Right lobe of liver (tissue), 6 donors: ENCODE measurements at places on chromosomes 1 and 21.

- no peak for DNase-seq
- no peaks in the 10 kb centered on the region for H3K36me3 ChIP-seq
- H3K4me1 ChIP-seq: peaks cover 6% of the 10 kb centered on the region
These were observed 111.1 kb downstream of the FNBP1L start for GRCh38 chr1:93559045-93559444.

DNA sequence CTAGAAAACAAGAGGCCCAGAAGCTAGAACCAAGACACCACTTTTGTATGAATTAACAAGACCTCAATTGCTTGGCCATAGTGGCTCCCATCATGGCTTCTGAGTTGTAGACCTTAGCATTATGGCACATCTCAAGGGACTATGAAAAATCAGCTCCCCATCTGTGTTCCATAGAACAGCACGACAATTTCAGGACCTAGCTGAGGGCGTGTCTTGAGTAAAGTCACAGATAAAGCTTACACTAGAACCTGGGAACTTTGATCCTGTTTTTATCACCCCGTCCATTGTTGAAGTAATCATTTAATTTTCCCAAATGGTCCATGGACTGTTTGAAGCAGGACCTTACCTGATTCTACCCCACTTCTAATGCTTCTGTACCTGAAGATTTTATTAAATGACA is 44.8 kb downstream of the RUNX1 start:
- H3K4me3 ChIP-seq: no peak overlapping the region
- H3K27ac ChIP-seq: no peak overlapping the region
- no peaks in the 10 kb centered on the region for H3K27me3 ChIP-seq
- no peaks in the 10 kb centered on the region for H3K36me3 ChIP-seq
- no peak for DNase-seq
- H3K4me1 ChIP-seq: peaks cover 1% of the 10 kb centered on the region

GRCh38 chr1:30146448-30146847 is 576.9 kb downstream of the MATN1 start:
- no peak overlapping the region for H3K27ac ChIP-seq
- no peaks in the 10 kb centered on the region for H3K27me3 ChIP-seq
- DNase-seq: no peak
- H3K36me3 ChIP-seq: no peaks in the 10 kb centered on the region

GRCh38 chr1:63693944-63694571 is 79.8 kb upstream of the ROR1 start:
- H3K27ac ChIP-seq: no peak overlapping the region
- no peaks in the 10 kb centered on the region for H3K4me1 ChIP-seq
- no peak for DNase-seq
- H3K27me3 ChIP-seq: no peaks in the 10 kb centered on the region
- H3K4me3 ChIP-seq: no peak overlapping the region
- no peaks in the 10 kb centered on the region for H3K36me3 ChIP-seq

DNA sequence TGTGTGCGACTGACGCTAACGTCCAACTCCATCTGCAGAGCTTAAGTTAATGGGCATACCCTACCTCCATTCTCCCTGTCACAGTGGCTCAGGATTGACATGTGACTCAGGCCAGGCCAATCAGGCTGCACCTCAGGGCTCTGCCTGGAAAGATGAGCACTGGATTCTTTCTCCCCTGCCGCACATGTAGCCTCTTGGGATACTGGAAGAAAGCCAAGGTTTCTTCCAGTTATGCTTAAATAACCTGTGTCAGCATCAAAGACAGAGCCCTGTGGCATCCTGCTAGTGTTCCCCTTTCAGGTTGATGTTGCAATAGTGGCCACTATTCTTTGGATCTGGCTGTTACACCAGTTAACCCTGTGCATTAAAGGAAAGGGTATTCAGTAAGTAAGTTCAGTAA is 55.0 kb upstream of the SYT6 start:
- no peaks in the 10 kb centered on the region for H3K4me1 ChIP-seq
- no peak overlapping the region for H3K27ac ChIP-seq
- H3K4me3 ChIP-seq: no peak overlapping the region

DNA sequence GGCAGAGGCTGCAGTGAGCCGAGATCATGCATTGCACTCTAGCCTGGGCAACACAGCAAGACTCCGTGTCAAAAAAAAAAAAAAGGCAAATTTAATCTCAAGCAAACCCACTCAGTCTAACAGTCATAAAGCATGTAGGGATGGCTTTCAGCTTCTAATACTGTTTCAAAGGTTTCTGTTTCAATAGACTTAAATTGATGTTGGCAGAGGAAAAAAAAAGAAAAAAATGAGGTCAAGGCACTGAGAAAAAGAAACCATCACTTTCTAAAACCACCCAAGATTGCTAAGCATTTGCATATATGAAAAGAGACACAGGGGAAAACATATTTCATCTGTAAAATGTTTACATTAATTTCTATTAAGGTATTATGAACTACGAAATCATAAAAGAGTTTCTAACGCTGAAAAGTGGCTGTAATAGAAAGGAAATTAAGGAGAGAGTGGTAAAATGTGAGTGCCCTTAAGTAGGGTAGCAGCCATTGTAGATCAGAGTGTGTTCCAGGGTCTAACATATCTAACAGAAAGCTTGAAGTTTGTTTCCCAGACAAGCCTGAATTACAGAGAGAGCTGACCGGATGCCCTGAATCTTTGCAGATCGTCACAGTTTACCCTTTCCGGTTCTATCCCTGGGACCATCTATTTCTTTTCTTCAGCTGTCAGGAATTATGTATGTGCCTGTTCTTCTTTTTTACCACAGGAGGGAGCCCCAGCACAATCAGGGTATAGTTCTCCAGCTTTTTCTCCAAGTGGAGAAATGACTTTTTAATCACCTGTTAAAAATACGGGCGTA is 70.0 kb downstream of the PLD5 start:
- no peaks in the 10 kb centered on the region for H3K27me3 ChIP-seq
- no peak overlapping the region for H3K4me3 ChIP-seq
- no peak for DNase-seq
- no peak overlapping the region for H3K27ac ChIP-seq
- H3K36me3 ChIP-seq: no peaks in the 10 kb centered on the region
- no peaks in the 10 kb centered on the region for H3K4me1 ChIP-seq

- H3K4me1 ChIP-seq: no peaks in the 10 kb centered on the region
- no peak overlapping the region for H3K27ac ChIP-seq
These were observed 37.1 kb downstream of the NEXN start for GRCh38 chr1:77925518-77925917.

DNA sequence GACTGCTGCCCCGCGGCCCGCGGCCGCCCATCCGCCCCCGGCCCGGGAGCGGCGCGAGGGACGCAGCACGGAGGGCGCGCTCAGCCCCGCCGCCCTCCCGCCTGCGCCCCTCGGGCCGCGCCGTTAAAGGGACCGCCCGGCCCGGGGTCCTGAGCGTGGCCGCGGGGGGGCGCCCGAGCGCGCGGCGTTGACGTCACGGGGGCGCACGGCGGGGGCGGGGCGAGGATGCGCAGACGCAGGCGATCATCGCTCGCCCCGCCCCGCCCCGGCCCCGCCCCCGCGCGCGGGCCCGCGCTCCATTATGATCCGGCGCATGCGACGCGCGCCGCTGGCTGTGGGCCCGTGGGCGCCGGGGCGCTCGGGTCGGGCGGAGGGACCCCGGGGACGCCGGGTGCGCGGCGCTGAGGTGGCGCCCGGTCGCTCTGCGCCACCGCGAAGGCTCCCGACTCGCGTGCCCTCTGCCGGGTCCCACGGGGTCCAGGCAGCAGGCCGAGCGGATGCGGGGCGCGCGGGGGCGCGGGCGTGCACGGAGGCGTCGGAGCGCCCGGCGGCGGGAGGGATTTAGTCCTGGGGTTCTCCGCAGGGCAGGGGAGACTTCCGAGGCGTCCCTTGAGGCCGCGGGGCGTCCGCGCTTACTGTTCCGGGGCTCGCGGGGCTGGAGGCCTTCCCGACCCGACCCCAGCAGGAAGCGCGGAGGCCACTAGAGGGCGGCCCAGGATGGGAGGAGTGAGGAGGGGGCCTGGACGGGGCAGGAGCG is at the start of gene DVL1:
DVL1 (minus strand) TSS at position 163 of the 757 bp plus-strand sequence. CDS start 353 bp downstream, outside the sequence.
- no peaks in the 10 kb centered on the region for H3K36me3 ChIP-seq
- peak within 1 kb of the TSS; percentile 64 for H3K4me3 ChIP-seq
- no peaks in the 10 kb centered on the region for H3K27me3 ChIP-seq
- H3K27ac ChIP-seq: peak within 1 kb of the TSS; percentile 28

GRCh38 chr1:102191723-102192122 is 195.0 kb upstream of the OLFM3 start:
- H3K27me3 ChIP-seq: no peaks in the 10 kb centered on the region
- no peak for DNase-seq
- no peak overlapping the region for H3K4me3 ChIP-seq

DNA sequence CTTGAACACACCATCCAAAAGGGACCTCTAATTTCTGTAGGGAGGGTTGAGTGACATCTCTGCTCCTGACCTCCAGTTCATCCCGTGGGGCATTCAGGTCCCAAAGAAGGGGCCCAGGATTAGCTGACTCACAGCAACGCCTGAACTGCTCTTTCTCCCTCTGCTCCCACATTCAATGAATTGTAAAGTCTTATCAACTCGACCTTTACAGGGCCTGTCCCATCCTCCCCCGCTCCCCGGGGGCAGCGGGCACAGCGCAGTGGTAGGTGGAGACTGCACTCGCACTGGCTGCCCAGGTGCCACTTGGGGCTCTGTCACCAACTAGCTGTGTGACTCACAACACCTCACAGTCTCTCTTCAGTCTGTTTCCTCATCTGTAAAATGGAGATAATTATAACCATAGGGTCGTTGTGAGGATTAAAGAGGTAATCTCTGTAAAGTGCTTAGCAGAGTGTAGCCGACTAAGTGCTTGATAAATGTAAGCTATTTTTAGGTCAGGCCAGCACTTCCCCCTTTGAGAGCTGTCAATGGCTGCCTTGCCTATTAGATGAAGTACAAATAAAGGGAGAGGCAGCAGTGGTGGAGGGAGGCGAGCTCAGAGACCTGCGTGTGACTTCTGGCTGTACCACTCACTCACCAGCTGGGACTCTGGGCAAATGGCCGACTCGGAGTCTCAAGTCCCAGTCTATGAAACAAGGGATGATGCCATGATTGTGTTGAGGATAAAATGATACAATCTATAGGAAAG is 637 bp upstream of the MYBPHL start:
- H3K4me1 ChIP-seq: peaks cover 11% of the 10 kb centered on the region
- DNase-seq: no peak
- no peak overlapping the region for H3K27ac ChIP-seq
- no peak overlapping the region for H3K4me3 ChIP-seq
- H3K27me3 ChIP-seq: no peaks in the 10 kb centered on the region

- H3K4me1 ChIP-seq: no peaks in the 10 kb centered on the region
- no peak overlapping the region for H3K27ac ChIP-seq
- H3K36me3 ChIP-seq: no peaks in the 10 kb centered on the region
- no peak overlapping the region for H3K4me3 ChIP-seq
These were observed 49.5 kb upstream of the CD46 start for GRCh38 chr1:207702317-207702716.
